ENCODE measurements at places on chromosomes 2 and 18. TPM values are rescaled to one million over a fixed set of nuclear protein-coding genes. Genes with fewer than 3 reads are reported as not detected.

Gene FTCDNL1
- polyA plus RNA-seq: not detected

Gene IL1F10
- polyA plus RNA-seq: not detected

Gene VWC2L
- polyA plus RNA-seq: not detected

Gene SLC38A11
- 0.60 TPM for polyA plus RNA-seq

Gene MARCO
- polyA plus RNA-seq: 5.4 TPM

Gene INHBB
- polyA plus RNA-seq: 0.60 TPM

Gene DLGAP1
- 0.46 TPM for polyA plus RNA-seq

Gene CCDC74B
- 0.60 TPM for polyA plus RNA-seq

Gene GALNT14
- polyA plus RNA-seq: not detected

Gene RESP18
- polyA plus RNA-seq: not detected

Gene WDFY1
- polyA plus RNA-seq: 36.1 TPM

Gene FAM110C
- polyA plus RNA-seq: 15.5 TPM

Gene LRP2
- polyA plus RNA-seq: not detected
